ENCODE measurements at places on chromosomes 16 and 17.

GRCh38 chr17:72126575-72127486, 6.0 kb downstream of the SOX9 start:
- no peak for DNase-seq

DNA sequence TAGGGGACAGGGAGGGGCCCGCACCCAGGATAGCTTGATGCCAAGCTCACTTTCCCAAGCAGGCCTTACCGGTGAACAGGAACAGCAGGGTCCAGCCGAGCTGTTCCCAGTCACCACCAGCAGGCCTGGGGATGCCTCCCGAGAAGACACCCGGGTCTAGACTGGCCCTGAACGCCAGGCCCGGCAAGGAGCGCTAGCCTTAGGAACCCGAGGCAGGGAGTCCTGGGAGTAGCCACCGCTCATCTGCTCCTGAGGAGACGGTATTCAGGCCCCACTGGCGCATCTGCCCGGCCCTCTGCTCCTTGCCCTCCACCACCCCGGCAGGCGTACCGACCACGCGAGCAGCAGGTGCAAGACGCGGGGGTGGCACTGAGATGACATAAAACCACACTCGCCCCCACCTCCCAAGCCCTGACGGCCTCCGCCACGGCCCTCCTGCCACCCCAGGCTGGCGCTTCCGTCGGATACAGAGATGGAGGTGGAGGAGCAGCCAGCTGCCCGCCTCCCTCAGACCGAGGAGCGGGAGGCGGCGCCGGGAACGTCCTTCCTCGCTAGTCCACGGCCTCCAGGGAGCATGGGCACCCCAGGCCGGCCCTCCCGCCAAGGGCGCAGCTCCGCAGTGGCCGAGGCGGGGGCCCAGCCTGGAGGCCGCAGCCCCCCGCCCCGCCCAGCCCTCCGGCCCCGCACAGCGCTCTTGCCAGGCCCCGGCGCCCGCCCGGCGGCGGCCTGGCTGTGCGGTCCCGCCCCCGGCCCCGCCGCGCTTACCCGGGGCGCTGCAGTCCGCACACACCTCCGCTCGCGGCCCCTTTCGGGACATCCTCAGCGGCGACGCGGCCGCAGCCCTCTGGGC, 661 bp downstream of the GIT1 start:
- no peak for DNase-seq

DNA sequence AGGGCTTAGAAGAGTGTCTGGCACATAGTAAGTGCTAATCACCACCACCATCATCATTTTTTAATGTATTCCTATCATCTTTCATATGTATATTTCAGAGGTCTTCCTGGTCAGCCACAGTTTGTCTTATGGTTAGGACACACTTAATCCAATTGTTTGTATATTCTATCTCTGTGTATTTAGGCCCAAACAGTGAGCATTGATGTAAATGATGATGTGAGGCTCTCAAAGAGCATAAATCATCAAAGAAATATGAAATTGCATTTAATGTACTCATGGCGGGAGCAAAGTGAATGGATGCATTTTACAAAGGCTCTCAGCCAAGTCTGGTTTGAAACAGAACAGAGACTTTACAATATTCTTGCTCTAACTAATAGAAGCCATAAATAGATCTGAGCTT, 24.1 kb upstream of the MPHOSPH6 start:
- DNase-seq = no peak

DNA sequence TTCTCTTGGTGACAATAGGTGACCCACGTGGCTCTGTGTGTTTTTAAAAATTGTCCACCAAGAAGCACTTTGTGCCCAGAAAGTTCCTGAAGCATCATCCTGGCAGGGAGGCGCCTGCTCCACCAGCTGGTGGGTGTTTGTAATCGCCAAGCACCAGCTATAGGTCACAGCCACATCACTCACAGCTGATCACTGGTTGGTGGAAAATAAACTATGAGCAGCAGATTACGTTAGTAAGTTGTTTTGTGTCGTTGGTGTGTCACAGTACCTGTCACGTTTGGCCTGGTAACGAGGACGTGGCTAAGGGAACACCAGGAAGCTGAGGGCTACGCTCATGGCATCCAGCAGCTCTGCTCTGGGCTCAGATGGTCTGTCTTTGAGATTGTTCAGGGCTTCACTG, 10.1 kb downstream of the MRM3 start:
- no peak for DNase-seq

DNA sequence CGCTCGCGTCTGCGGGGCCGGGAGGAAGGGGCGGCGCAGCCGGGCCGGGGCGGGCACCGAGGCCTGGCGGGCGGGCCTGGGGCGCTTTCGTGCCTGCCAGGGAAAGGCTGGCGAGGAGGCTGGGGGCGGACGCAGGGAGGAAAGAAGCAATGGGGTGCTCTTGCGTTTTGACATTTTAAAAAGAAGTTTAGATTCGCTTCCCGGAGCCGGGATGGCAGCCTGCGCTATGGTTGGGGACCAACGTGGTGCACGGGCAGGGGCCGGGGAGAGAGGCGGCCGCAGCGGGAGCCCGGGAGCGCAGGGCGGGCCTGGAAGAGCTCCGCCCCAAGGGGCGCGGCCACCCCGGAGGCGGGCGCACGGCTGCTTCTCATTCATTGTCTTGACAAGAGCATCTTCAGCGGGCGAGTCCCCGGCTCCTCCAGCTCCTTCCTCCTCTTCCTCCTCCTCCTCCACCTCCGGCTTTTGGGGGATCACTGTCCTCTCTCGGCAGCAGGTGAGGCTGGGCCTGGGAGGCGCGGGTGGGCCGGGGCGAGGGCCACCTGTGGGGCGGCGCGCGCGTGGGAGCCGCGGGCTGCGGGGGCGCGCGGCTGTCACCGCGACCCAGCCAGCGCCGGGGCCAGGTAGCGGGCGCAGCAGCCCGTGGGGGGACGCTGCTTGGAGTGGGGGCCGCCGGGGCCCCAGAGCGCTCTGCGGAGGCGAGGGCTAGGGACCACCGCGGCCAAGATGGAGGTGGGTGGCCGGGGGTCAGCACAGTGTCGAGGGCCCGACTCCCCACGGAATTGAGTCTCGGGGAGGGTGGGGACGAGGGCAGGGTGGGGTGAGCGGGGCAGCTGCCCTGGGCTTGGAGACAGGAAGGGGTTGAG, at the start of gene CORO1A:
TSS of gene CORO1A (plus strand) at position 370 of the 863 bp plus-strand sequence. CDS start 1,608 bp downstream, outside the sequence.
- DNase-seq = no peak

DNA sequence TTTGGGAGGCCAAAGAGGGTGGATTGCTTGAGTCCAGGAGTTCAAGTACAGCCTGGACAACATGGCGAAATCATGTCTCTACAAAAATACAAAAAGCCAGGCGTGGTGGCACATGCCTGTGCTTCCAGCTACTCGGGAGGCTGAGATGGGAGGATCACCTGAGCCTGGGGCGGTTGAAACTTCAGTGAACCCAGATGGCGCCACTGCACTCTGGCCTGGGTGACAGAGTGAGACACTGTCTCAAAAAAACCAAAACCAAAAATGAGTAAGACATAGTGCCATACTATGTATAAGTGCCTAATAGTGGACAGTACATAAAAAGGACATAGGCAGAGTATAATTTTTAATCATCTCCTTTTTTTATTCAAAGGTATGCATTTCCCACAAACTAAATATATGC, 4.0 kb downstream of the CTC1 start:
- no peak for DNase-seq

DNA sequence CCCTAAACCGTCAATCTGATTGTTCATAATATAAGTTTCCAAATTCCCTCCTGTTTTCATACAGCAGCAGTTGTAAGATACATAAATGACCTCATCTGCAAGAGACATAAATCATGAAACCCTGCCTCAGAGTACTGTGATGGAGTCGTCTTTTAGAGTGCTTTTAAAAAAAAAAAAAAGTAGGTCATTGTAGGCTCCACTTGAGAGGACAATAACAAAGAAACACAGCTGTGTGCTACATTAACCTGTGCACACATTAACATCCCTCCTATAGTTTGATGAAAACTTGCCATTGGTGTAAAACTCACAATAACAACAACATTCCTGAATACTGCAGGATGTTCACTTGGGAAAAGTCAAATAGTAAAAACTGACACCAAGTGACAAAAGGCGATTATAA, 56.5 kb downstream of the XPO6 start:
- no peak for DNase-seq

DNA sequence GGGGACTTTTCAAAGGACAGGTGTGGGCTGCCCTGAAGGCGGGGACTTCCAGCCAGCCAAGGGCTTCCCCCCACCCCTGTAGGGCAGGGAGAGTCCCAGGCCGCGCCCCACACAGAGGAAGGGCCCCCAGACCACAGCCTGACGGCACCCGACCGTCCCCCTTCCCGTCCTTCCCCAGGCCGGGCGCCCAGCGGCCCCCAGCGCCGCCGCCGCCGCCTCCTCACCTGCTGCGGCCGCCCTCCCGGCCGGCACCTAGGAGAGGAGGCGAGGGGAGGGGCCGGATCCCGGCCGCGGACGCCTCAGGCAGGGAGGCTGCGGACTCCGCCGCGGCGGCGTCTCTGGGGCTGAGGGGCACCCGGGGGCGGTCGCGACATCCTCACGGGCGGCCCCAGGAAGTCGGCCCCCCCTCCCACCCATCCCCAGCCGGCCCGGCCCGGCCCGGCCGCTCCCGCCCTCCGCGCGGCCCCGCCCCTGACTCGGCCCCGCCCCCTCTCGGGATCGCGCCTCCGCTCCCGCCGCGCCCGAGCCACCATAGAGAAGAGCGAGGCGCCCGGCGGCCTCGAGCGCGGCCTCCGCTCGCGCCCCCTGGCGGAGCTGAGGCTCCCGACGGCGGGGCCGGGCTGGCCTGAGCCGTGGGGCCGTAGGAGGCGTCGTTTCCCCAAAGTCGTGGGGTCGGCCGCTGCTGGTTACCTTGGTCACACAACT, 25.5 kb upstream of the RFFL start:
- DNase-seq = no peak
